Osteoblast (primary cell): ENCODE measurements at places on chromosomes 1 and 21. TPM values are rescaled to one million over a fixed set of nuclear protein-coding genes. Genes with fewer than 3 reads are reported as not detected.

DNA sequence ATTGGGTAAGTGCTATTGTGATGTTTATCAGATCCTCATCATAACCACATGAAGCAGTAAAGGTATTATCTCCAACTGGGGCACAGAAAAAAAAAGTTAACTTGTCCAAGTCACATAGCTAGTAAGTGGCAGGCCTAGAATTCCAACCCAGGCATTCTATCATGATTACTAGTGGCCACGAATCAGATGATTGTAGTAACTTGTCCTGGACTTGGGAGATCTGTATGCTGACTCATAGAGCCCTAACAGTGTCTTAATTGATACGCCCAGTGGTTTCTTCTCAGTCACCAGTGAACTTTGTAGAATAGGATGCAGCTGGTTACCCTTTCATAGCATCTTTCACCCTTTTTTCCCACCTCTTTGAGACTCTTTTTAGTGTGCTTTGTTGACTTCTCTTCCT is 91.1 kb upstream of the UBE2U start:
- DNase-seq, result peak; percentile 78

DNA sequence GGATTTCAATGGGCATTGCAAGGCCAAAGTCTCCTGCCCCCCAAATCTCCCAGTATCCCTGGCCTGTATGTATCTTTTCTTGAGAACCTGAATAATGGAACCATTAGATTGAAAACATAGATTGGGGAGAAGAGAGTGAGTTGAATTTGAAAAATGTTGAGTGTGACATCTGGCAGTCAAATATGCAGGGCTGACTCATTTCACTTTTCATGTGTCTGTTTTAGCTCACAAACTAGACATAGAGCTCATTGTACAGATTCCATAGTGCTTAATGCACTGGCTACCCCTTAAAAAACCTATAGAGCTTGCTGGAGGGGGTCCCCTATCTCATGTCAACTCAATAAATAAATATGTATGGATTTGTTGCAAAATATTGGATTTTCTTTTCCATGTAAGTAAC is 30.8 kb downstream of the DDR2 start:
- no peak for DNase-seq

GRCh38 chr1:32372149-32372756 is 9.9 kb downstream of the TSSK3 start:
- peak; percentile 58 for DNase-seq

- DNase-seq, result no peak
These were observed 7.5 kb downstream of the TRAPPC10 start for GRCh38 chr21:44019568-44019958.

Gene SYTL1
- total RNA-seq, result under 0.01 TPM in 1 of 2 replicates, not detected in the other
